ENCODE measurements at places on chromosomes 3 and 15.

GRCh38 chr3:112770032-112770626, 76.5 kb downstream of the CD200R1L start:
- DNase-seq, result peak; percentile 32

DNA sequence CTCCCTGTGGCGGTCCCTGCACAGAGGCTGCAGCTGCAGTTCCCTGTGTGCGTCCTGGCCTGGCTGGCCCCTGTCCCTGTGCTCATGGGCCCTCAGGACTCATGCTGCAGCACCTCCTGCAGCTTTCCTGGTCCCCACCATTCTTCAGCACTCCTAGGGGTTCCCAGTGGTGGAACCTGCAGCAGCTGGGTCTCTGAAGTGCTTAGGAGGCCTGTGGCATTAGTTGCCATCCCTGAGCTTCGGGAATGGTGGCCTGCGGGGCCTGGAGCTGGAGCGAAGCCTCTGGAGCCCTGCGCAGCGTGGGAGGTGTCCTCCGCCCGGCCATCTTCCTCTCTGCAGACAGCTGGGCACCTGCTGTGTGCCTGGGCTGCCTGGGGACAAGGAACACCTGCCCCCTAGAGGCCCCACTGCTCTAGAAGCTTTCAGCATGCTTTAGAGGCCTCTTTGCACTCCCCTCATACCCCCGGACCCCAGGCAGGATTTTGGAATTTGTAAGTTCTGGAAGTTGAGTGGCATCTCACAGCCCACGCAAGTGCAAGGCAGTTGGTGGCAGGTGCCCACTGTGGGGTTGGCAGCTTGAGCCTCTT, 13.1 kb downstream of the PLXNA1 start:
- no peak for DNase-seq

DNA sequence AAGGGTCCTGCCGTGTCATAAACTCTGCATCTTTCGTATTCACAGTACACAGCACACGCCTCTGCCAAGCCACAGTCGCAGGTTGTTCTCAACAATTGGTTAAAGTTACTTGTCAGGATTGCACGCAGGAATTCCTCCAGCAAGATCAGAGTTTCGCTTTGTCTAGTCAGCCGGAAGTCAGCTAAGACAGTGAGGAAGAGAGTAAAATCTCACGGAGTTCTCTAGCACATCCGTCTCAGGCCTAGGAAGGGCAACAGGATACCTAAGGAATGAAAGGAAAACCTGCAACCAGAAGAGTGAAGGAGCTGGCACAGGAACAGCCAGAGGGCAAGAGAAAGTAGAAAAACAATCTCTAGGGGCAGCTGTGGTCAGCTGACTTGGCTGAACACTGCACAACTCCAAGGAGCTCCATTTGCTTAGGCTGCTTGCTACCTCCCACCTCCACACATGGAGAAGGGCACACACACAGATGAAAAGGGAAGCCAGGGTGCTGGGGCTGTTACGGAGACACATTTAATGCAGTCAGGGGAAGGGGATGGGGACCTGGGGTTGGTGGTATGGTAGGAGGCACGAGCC, 23.7 kb downstream of the RORA start:
- no peak for DNase-seq

DNA sequence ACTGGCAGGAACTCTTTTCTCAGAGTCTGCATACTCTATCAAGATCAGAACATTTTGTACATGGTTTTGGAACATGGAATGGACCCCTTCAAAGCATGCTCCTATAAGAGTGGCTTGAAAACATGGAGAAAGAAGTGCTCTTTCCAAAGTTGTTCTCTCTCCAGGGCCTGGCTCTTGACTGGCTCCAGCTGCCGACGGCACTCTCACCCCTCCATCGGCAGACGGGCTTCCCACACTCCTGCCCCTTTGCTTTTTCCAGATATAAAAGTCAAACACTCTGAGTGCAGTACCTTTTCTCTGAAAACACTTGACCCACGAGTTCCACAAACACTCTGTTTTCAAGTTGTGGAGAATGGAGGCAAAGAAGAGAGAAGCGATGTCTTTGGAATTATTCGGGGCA, 72.5 kb upstream of the ONECUT1 start:
- DNase-seq, result no peak

GRCh38 chr3:113747283-113748046, 630 bp downstream of the ATP6V1A start:
- peak; percentile 24 for DNase-seq

Measured in stimulated activated CD4-positive, alpha-beta T cell treated with anti-CD3 and anti-CD28 coated beads, TNF-alpha, amount 100 ng/mL, for 48 hours (primary cell).